Suppressor macrophage treated with lipopolysaccharide for 4 hours (primary cell): ENCODE measurements at places on chromosomes 16 and 17.

GRCh38 chr16:48462106-48462740 is 77.0 kb upstream of the SIAH1 start:
- DNase-seq = no peak

GRCh38 chr16:13684819-13685563 is 235.0 kb upstream of the ERCC4 start:
- DNase-seq = no peak

- DNase-seq = peak; percentile 95
Measured at GRCh38 chr17:78214016-78214705, at the start of gene BIRC5. BIRC5 (plus strand) TSS chr17:78214253; CDS start chr17:78214317, 64 bp downstream.

DNA sequence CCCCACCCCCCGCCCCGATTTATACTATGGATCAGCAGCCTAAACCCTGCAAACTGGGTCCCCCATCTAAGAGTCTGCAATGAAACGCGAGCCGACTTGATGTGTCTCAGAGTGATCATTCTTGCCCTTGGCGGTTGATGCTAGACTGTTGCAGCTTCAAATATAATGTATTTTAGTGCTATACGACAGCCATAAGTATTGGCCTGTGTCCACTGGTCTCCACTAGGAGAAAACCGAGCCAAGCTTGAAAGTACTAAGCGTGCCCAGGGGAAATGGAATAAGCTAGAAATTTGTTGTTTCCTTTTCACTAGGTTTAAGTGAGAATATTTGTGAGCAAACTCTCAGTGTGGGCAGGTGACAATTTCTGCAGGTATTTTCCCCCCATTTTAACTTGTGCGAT is 711.2 kb downstream of the MAF start:
- DNase-seq = no peak

DNA sequence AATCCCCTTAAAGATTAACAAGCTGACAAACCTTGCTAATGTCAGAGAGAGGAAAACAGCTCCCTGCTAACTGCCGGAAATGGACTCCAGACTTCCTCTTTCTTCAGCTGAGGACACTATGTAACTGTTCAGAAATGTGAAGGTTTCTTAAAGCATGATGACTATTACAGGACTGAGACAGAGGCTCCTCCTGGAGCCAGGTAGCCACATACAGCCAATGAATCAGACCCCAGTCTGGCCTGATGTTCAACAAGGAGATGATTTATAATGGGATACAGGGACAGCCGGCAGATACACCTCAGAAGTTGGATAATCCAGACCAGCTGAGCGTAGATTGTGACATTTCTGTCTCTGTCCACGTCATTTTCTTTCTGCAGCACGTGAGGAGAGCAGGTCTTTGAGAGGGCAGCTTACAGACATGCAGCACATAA is 216.2 kb downstream of the HS3ST3A1 start:
- DNase-seq = peak; percentile 46
